ENCODE measurements at places on chromosomes 7 and 10.
A peak's percentile ranks its signal among the peaks of the same experiment; 100 is the strongest.

DNA sequence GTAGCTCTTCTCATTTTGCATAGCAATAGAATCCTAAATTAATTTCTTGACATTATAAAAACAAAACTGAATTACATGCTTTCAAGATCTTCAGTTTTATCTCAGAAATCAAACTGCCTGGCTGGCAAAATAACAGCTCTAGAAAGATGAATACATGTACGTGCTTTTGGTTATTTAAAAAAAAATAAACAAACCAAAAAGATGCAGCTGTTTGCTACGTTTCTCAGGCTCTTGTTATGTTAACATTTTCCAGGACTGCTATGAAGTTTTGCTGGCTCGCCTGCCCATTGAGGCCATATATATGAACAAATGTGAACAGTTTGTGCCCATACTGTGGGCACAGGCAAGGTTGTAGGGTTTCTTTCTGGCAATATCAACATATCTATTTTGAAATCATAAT, 86.6 kb downstream of the ODAD2 start:
- no peak for DNase-seq

DNA sequence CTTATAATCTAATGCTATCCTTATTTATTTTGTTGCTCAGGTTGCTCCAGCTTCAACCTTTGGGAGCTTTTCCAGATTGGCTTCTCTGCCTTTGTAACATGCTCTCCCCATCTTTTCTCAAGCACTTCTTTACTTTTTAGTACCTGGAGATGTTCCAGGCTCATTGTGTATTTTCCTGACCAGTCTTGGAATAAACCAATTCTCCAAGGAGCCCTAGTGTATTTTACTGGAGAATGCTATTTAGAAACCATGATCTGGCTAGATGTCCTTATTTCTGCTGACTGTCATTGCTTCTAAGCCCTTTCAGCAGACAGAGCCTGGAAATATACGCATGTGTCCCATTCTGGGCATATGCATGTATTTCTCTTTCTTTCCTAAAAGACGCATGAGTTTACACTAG, 95.7 kb downstream of the EMX2 start:
- no peak for DNase-seq

GRCh38 chr7:99788554-99788953, 4.6 kb upstream of the CYP3A4 start:
- no peak for DNase-seq

GRCh38 chr7:453597-454306, 65.9 kb downstream of the PDGFA start:
- DNase-seq: no peak

GRCh38 chr10:89091496-89091895, 100.9 kb downstream of the FAS start:
- no peak for DNase-seq

- peak; percentile 17 for DNase-seq
These were observed 71.6 kb downstream of the HERPUD2 start for GRCh38 chr7:35623381-35623780.
